ENCODE measurements at places on chromosomes 5 and 9. TPM values are rescaled to one million over a fixed set of nuclear protein-coding genes. Genes with fewer than 3 reads are reported as not detected.

DNA sequence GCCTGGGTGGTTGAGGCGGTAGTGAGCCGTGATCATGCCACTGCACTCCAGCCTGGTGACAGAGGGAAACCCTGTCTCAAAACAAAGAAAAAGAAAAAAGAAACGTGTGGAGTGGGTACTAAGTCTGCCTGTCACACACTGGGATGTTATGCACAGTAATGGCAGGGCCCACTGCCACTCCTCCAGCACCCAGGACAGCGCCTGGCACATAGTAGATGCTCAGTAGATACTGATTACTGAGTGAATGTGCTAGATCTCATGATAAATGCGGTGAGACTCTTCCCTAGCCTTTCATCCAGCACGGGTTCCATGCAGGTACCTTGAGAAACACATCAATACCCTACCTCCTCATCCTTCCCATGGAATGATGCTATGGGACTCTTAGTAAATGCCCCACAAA, 87.4 kb upstream of the HSPA9 start:
- no peaks in the 10 kb centered on the region for H3K27me3 ChIP-seq
- H3K4me3 ChIP-seq: no peak overlapping the region
- H3K36me3 ChIP-seq: no peaks in the 10 kb centered on the region

DNA sequence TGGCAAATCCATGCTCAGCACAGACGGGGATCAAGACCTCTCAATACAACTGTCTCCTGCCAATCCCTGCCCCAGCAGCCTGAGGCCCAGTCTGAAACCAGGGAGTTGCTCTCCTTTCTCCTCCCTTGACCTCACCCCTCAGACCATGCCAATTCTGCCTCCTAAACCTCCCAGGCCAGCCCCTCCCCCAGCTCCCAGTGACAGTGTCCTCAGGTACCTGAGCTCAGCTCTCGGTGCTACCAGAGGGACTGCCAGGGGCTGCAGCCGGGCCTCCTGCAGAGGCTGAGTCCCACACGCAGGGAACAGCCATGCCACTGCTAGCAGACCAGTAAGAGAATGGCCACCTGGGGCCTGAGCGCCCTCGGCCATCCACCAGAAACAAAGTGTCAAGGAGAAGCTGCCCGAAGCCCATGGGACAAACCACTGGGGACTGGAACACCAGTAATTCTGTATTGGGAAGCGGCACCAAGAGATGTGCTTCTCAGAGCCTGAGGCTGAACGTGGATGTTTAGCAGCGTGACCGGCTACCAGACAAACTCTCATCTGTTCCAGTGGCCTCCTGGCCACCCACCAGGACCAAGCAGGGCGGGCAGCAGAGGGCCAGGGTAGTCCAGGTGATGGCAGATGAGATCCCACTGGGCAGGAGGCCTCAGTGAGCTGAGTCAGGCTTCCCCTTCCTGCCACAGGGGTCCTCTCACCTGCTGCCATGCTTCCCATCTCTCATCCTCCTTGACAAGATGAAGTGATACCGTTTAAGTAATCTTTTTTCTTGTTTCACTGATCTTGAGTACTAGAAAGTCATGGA, 557 bp upstream of the IL3 start:
- H3K4me1 ChIP-seq: no peaks in the 10 kb centered on the region
- no peak overlapping the region for H3K27ac ChIP-seq
- H3K36me3 ChIP-seq: no peaks in the 10 kb centered on the region
- H3K4me3 ChIP-seq: no peak overlapping the region

GRCh38 chr5:59437176-59437575, 456.4 kb downstream of the PDE4D start:
- no peak overlapping the region for H3K27ac ChIP-seq
- H3K27me3 ChIP-seq: no peaks in the 10 kb centered on the region
- H3K4me3 ChIP-seq: no peak overlapping the region
- no peaks in the 10 kb centered on the region for H3K4me1 ChIP-seq

- no peak overlapping the region for H3K4me3 ChIP-seq
- DNase-seq: no peak
- no peaks in the 10 kb centered on the region for H3K27me3 ChIP-seq
- H3K27ac ChIP-seq: no peak overlapping the region
- peaks cover 29% of the 10 kb centered on the region for H3K4me1 ChIP-seq
Observed at GRCh38 chr9:130144703-130145102, 27.5 kb upstream of the NCS1 start.

- no peaks in the 10 kb centered on the region for H3K4me1 ChIP-seq
- DNase-seq: no peak
- H3K27me3 ChIP-seq: no peaks in the 10 kb centered on the region
Observed at GRCh38 chr9:114571391-114571790, 16.2 kb upstream of the ATP6V1G1 start.

GRCh38 chr5:31237174-31237573, 43.7 kb downstream of the CDH6 start:
- H3K4me1 ChIP-seq: no peaks in the 10 kb centered on the region
- no peak overlapping the region for H3K4me3 ChIP-seq
- DNase-seq: no peak
- H3K27me3 ChIP-seq: no peaks in the 10 kb centered on the region

Gene FLT4
- 15.6 TPM for total RNA-seq
